Left renal cortex interstitium (tissue), 4 donors: ENCODE measurements at places on chromosomes 16 and 17. TPM values are rescaled to one million over a fixed set of nuclear protein-coding genes. Genes with fewer than 3 reads are reported as not detected.

The USP43 gene
- polyA plus RNA-seq, result 8.7 TPM

The EVI2A gene
- 1.2 TPM for polyA plus RNA-seq

The LLGL2 gene
- polyA plus RNA-seq, result 106 TPM

The FZD2 gene
- polyA plus RNA-seq, result 26.0 TPM

The MPHOSPH6 gene
- polyA plus RNA-seq, result 44.3 TPM

The KRT39 gene
- not detected for polyA plus RNA-seq

The TMEM238L gene
- 1.2 TPM for polyA plus RNA-seq

The RTN4RL1 gene
- polyA plus RNA-seq, result 2.1 TPM

The ZSWIM7 gene
- polyA plus RNA-seq, result 54.9 TPM

The MPP3 gene
- polyA plus RNA-seq, result 15.9 TPM

The CCL1 gene
- not detected for polyA plus RNA-seq

The HSF4 gene
- 3.2 TPM for polyA plus RNA-seq

The PIPOX gene
- 12.6 TPM for polyA plus RNA-seq

The RAPGEFL1 gene
- 17.1 TPM for polyA plus RNA-seq

The UMOD gene
- polyA plus RNA-seq, result 272 TPM

The FBXL16 gene
- 1.5 TPM for polyA plus RNA-seq

The CDC27 gene
- polyA plus RNA-seq, result 60.7 TPM

The TBC1D3G gene
- not detected for polyA plus RNA-seq

The MAPT gene
- polyA plus RNA-seq, result 9.2 TPM

The TMEM114 gene
- not detected for polyA plus RNA-seq

The PRR35 gene
- 8.2 TPM for polyA plus RNA-seq

The LGALS9B gene
- not detected for polyA plus RNA-seq

The SEPTIN1 gene
- 2.5 TPM for polyA plus RNA-seq

The NPIPB8 gene
- 3.8 TPM for polyA plus RNA-seq

The CACNA1H gene
- 28.2 TPM for polyA plus RNA-seq

The FBXO39 gene
- 0.11 TPM for polyA plus RNA-seq

The GPRC5B gene
- polyA plus RNA-seq, result 121 TPM

The GRIN2A gene
- 3.7 TPM for polyA plus RNA-seq

The TCF25 gene
- 123 TPM for polyA plus RNA-seq

The CX3CL1 gene
- 24.6 TPM for polyA plus RNA-seq

The SETD6 gene
- 22.4 TPM for polyA plus RNA-seq

The SPNS2 gene
- 45.8 TPM for polyA plus RNA-seq
